Lung microvascular endothelial cell (primary cell): ENCODE measurements at places on chromosomes 3 and 15.

- DNase-seq = peak; percentile 69
These were observed 30.9 kb downstream of the DAG1 start for GRCh38 chr3:49500732-49501609.

- DNase-seq = peak; percentile 45
These were observed 59.3 kb upstream of the CHMP2B start for GRCh38 chr3:87167628-87168456.

GRCh38 chr3:131048030-131048429, 21.4 kb downstream of the NEK11 start:
- DNase-seq = no peak

- no peak for DNase-seq
These were observed 302.0 kb downstream of the DIPK2A start for GRCh38 chr3:144273601-144274000.

DNA sequence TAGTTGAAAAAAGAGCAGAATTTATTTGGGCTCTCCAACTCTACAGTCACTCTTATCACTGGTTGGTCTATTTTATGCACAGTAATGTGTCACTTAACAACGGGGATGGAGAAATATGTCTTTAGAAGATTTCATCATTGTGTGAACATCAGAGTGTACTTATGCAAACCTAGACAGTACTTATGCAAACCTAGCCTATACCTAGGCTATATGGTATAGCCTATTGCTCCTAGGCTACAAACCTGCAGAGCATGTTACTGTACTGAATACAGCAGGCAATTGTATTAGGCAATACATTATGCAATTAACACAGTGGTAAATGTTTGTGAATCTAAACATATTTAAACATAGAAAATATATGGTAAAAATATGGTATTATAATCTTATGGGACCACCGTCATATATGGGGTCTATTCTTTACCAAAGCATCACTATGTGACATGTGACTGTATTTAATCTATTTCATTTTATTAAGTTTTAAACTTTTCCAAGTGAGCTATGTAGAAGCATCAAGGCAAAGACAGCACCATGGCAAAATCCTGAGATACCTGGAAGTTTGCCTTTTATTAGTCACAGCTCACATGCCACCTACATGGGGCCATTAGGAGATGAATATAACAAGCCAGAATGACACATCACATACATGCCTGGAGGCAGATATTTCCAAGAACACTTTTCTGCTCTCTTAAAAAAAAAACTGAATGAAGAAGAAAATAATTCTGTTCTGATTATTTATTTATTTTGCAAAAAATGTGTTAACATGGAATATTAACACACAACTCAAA, 537.4 kb downstream of the TUSC7 start:
- no peak for DNase-seq

DNA sequence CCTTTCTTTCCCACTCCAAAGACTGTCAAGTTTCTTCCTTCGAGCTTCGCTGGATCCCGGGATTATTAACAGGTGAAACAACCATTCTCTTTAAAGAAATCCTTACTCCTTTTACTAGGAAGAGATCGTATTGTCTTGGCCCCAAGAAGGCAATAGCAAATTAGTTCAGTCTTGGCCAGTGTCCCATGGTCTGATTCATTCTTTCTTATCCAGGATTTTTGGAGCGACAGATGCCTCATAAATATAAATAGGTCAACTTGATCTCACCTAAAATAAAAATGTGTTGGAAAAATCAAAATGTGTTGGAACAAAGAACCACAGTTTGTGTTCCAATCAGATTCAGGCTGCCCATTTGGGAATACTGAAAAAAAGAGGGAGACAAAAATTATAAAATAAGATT, 140.1 kb upstream of the TMEM108 start:
- DNase-seq = no peak

DNA sequence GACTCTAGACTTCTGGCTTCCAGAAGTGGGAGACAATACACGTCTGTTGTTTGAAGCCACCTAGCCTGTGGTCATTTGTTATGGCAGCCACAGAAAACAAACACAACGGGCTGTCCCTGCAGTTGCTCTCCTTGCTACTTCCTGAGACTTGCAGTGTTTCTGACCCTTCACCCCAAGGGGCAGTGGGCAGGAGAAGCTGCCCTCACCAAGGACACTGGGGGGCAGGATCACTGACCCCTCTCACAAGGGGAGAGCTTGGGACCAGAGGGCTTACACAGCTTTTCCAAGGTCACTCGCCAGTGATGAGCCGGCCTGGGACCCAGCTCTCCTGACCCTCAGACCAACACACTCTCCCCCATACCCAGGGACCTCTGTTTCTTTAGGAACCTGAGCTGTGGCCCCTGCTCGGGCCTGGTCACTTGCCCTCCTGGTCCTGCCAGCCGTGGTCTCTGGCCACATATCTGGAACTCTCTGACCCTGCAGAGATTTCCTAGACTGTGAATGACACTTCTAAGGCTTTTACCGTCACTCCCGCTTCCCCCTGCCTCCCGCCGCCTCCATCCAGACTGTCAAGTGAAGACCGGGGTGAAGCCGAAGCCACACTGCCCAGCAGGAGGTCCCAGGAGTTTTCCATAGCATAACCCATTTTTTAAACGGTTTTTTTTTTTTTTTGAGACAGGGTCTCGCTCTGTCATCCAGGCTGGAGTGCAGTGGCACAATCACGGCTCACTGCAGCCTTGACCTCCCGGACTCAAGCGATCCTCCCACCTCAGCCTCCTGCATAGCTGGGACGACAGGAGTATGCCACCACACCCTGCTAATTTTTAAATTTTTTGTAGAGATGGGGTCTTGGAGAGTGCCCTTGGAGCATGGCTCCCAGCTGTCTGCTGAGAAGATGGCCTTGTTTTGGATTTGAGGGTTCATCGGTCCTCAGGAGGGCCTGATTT, 4.4 kb downstream of the ATP2B2 start:
- no peak for DNase-seq

GRCh38 chr15:66735909-66736305, 33.9 kb downstream of the SMAD6 start:
- DNase-seq = no peak

DNA sequence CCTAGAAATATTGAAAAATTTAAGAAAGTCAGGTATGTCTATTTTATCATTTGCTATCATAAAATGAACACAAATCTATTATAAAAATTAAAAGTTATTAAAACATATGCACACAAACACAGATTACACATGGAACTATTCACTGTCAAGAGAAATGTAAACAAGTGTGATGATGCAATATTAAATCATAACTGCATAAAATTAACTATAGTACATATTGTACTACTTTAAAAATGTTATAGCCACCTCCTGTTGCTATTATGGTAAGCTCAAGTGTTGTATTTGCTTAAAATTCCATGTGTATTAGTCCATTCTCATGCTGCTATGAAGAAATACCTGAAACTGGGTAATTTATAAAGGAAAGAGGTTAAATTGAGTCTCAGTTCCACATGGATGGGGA, 54.7 kb upstream of the CMC1 start:
- DNase-seq = no peak

GRCh38 chr15:28922707-28923012, 36.9 kb downstream of the APBA2 start:
- DNase-seq = no peak

- DNase-seq = no peak
These were observed 180.0 kb downstream of the CD47 start for GRCh38 chr3:107910713-107911259.

- no peak for DNase-seq
These were observed 43.9 kb downstream of the GOLIM4 start for GRCh38 chr3:168051531-168052471.

DNA sequence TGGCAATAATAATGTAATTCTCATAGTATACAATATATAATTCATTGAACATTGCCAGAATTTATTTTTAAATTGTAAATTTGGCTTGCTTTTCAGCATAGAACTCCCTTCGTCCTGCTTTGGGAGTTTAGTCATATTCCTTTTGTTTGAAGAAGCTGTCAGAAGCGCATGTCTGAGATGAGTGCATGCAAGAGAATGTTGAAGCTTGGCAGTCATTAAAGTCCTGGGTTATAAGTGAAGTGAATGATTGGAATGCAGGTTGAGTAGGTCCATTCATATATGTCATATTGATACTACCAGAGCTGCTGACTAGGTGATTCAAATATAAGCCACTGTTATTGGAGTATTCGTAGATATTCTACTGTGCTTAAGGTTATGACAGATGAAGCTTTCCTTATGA, 243.6 kb upstream of the MDFIC2 start:
- DNase-seq = peak; percentile 3

- no peak for DNase-seq
These were observed 14.8 kb downstream of the PXYLP1 start for GRCh38 chr3:141246224-141246957.

- DNase-seq = peak; percentile 65
These were observed 75.8 kb upstream of the FAM98B start for GRCh38 chr15:38378161-38378560.

GRCh38 chr3:47227678-47228077, 54.9 kb downstream of the KIF9 start:
- no peak for DNase-seq

DNA sequence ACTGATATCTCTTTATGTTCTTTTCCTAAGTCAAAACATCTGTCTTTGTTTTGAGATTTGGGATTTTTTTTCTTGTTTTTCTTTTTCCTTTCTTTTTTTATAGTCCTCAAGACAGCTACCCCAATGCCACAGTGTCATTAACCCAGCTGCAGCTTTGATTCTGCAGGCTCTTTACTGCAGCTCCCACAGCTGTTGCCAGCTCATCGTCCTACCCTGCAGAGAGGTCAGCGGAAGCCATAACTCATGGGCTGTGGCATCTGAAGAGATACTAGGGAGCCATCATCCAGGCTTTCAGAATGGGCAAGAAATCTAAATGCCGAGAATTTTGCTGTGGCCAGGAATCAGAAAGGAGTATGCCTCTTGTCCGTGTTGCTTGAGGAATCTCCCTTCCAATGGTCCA, 44.3 kb upstream of the SLC24A5 start:
- DNase-seq = no peak

DNA sequence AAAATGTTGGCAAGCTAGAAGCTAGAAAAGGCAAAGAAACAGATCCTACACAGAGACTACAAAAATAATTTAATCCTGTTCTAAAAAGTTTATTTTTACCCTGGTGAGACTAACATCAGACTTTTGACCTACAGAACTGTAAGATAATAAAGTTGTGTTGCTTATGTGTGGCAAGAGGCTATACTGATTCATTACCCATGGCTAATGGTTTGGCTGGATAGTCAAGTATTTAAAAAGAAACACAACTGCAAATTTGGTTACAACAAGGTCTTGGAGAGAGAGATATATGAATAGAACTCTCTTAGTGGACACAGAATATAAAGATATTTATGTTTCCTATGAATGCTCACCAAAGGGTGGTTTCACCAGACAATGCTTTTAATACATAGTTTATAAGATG, 364.2 kb upstream of the PLSCR5 start:
- no peak for DNase-seq

DNA sequence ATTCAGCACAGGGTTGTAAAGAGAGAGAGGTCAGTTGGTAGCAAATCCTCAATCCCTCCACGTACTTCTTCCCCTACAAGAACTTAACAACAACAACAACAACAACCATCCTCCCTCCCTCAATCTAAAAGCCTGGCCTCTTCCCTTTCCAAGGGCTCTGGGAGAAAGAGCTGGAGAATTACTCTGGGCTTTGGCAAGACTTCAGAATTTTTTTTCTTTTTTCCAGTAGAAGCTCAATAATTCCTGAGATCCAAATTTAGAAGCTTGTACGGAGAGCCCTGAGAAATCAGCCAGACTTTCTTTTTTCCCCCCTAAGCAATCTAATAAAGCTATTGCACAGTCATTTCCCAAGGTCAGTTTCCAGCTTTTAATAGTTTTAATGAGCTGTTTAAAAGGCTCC, 95.8 kb upstream of the CACNA2D3 start:
- DNase-seq = no peak

- DNase-seq = no peak
These were observed 107.2 kb downstream of the ARPP21 start for GRCh38 chr3:35746492-35746891.

DNA sequence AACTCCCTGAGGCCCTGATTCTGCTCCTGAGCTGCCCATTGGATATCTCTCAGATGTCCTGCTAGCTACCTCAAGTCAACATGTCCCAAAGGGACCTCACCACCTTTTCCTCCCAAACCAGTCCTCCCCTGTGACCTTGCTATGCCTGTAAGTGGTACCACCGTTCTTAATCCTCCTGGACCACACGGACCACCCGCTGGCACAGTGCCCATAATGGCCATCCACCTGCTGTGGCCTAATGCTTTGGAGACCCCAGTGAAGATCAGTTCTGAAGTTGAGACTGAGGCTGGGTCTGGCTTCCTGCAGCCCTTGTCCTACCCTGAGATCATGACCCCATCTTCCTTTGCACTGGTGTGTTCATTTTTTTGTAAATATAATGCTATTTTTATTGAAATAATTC, 15.0 kb upstream of the VPS8 start:
- DNase-seq = no peak

DNA sequence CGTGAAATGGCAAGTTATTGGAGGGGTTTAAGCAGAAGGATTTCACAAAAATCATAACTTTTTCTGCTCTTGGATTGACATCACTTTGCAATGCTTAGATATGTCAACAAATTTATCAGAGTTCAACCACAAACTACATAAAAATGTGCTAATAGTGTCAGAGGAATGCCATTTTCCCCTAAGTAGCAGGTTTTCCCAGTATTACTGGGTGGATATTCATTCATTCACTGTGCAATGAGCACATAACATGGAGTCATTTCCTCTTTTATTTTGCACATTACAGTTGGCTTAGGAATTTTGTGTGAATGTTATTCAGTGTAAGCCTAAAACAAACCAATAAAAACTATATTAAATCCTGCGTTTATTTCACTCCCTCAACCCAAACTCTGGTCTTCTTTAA, 537.3 kb upstream of the MCTP2 start:
- DNase-seq = no peak

DNA sequence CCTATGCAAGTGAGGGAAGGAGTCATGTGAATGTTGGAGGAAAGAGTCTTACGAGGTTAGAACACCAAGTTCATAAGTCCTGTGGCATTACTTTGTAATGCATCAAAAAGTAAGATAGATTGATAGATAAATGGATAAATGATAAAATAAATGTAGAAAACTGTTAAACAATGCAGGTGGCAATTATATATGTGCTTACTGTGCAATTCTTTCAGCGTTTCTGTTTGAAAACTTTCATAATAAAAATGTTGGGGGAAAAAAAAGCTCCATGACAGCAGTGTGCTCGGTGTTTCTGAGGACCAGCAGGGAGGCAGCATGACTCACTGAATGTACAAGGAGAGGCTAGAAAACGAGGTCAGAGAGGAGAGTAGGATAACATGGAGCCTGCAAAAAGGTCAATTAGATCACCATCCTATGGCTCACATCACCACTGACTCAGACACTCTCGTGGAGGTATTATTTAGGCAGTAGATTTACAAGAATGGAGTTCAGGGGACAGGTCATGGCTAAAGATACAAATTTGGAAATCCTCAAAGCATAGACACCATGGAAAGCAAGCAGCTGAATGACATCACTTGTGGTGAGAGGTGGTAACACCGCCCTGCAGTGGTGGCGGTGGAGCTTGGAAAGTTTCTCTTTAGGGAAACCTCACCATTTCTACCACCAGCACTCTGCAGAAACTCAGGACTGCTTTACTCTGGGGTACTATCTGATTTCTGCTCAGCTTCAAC, 219.8 kb downstream of the CTNNB1 start:
- no peak for DNase-seq
